ENCODE measurements at places on chromosomes 7 and 10.

DNA sequence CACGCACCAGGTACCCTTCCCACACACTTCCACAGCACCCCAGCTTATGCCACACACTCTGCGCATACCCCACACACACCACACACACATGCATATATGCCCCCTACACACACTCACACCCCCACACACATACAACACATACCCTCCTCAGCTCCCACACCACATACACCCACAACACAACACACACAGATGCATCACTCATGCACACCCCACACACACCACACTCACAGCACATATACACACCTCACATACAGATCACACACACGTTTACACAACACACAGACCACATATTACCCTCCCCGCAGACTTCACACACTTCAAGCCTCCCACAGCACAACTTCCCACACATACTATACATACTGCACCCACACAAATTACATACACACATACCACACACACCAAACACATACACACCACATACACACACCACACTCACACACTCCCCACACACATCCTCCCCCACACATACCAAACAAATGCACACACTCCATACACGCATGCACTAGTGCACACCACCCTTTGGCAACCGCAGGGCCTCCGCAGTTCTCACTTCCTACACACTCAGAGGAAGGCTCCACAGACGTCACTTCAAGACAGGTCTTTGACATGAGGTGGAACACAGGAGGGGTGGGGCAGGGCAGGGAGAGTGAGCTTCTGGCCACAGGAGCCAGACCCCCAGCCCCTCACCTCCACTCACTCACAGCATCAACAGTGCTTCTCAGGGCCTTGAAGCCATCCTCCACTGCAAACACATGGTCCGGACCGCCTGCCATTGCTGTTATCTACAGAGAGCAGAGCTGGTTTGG is 18.5 kb upstream of the ANTXRL start:
- no peak for DNase-seq

GRCh38 chr7:42065942-42066341 is 171.1 kb downstream of the GLI3 start:
- DNase-seq = no peak

DNA sequence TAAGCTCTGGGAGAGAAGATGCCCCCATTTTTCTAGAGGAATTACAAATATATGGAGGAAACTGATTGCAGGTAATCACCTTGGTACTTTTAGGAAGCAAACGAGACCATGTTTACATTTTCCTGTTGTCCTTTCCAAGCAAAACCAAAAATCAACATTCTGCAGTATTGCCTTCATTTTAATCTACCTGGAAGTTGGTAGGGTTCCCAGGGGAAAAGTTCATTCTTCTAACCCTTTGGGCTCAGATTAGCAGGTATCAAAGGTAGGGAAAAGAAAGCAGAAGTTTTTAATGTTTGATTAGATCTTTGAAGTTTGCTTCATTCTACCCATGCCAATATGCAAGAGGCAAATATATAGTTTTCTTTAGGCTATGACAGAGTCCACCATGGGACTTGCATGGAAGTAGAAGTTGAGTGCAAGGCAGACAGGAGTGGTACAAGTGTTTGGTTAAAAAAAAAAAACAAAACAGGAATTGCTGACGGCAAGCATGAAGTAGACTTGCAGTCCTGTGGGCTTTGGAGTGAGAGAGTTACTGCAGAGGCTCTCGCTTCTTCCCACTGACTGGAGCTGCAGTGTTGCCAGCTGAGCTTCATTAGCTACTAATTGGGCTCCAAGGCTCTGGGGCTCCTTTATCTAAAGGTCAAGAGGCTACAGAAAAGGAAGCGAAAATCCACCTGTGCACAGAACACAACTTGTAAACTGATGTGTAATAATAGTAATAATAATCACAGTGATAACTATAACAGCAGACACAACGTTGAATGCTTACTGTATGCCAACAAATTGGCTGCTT is 28.9 kb upstream of the ASAH2 start:
- DNase-seq = no peak

DNA sequence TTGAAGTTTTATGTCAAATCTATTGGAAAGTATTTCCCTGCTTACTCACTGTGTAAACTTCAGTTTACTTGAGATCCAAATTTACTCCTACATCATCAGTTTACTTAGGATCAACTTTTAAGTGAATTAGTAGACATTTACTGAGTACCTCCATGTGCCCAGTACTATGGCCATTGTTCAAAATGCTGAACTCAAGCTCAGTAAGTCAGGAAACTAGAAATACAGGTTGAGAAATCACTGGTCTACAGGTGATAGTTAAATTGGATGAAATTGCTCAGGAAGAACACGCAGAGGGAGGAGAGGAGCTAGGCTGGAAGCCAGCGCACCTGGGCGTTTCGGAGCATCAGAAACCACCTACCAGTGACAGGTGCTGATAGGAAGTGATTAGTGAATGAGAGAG is 25.5 kb upstream of the EBLN1 start:
- no peak for DNase-seq

GRCh38 chr7:51316666-51317581 is at the start of gene COBL:
Gene COBL, minus strand, starts transcription at chr7:51316809. Its CDS starts 176 bp downstream, at chr7:51316633.
- no peak for DNase-seq

GRCh38 chr7:114851406-114852061 is 70.4 kb upstream of the MDFIC start:
- no peak for DNase-seq

GRCh38 chr7:16171928-16172327 is 249.4 kb downstream of the CRPPA start:
- DNase-seq = no peak

- DNase-seq = no peak
These were observed 109.3 kb downstream of the GRK5 start for GRCh38 chr10:119316729-119317097.

DNA sequence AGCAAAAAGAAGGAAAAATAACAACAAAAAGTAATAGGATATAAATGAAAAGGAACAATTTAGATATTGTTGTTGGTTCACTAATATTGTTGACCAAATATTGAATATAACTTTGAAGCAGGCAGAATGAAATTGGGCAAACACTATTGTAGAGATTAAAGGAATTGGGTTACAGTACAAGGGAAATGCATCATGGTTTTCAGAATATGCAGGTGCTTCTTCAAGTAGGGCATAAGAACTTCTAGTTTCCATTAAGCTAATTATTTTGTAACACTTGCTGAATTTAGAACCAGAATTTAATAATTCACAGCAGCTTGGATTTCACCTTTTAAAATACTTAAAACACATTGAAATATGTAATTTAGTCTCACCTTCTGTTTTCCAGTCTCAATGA is 36.5 kb downstream of the RPA3 start:
- no peak for DNase-seq

- DNase-seq = no peak
These were observed 23.9 kb downstream of the EBLN1 start for GRCh38 chr10:22193945-22194344.

DNA sequence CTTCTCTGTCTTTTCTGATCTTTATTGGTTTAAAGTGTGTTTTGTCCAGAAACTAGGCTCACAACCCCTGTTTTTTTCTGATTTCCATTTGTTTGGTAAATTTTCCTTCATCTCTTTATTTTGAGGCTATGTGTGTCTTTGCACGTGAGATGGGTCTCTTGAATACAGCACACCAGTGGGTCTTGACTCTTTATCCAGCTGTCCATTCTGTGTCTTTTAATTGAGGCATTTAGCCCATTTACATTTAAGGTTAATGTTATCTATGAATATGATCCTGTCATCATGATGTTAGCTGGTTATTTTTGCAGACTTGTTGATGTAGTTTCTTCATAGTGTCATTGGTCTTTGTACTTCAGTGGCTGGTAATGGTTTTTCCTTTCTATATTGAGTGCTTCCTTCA is 10.1 kb downstream of the TEX36 start:
- DNase-seq = no peak

GRCh38 chr7:41702635-41703371 is at the start of gene INHBA:
Gene INHBA, minus strand, starts transcription at chr7:41703090. Its CDS starts 2,716 bp downstream, at chr7:41700374.
- no peak for DNase-seq

DNA sequence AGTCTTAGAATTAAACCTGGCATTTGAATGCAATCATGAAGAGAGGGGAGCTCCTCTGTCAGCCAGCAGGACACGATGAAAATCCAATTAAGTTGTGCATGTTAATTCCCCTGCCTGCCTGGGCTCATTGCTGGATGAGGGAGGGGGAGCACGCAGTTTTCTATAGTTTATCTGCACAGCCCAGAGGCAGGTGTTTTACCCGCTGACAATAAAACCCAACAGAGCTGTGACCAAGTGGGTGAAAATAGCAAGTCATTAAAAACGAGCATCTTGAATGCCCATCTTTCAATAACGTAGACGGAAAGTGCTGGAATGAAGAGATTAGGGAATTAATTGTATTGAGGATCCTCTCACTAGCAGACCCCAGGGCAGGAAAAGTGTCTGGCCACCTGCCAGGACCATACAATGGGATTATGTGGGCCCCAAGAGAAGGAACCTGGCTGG is 100.1 kb upstream of the FAM20C start:
- DNase-seq = no peak

DNA sequence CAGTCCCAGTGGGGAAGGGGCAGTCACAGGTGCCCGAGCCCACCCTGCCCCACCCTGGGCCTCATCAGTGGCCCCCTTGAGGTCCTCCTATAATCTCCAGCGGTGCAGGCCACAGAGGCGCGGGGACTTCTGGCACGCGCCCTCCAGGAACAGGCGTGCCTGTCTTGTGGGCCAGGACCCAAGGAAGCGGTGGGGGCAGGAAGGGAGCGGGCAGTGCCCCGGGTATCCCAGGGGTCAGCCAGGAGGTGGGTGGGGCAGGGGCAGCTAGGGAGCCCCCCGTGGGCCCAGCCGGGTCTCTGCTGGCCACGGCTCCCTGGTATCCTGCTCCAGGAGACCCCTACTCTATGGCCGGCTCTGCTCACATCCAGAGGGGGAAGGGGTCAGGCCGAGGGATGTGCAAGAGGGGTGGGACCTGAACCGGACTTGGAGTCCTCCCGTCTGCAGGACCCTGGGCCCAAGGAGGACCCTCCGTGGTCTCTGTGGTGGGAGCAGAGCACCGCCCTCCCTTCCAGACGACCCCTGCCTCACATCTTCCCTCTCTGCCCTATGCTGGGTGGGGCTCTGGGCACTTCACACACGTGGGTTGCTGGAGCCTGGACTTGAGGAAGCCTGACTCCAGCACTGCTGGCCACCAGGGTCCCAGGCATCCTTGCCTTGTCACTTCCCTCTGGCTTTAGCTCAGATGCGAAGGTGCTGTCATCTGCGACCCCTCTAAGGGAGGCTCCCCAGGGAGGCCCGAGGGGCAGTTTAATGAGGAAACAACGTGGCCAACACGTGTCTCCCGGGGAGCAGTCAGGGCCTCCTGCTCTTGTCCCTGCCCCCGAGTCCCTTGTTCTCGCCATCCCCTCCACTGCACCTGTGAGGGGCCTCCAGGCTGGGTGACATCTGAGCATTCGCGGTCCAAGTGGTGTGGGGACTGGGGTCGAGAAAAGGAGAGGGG is 18.3 kb upstream of the GRIFIN start:
- DNase-seq = no peak

DNA sequence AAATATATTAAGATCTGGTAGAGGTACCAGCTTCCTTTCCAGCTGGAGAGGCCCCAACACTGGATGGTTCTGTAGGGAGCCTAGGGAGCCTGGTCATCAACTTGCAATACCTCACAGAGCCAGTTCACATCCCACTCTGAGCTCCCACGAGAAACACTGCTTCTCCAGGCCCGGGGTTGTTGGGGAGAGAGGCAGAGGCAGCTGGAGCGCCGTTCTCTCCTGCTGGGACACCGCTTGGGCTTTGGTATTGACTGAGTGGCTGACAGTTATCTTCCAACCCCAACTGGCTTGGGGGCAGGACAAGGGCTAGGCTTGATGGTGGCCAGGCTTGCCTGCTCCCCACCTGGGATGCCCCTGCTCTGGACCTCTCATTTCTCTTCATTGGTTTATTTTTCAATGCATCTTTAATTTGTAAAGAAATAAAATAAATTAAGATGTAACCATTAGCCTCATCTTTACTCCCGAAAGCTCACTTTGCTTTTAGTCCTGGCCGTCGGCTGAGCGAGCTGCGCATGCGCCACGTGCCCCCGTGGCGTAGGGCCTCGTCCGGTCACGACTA is 10.0 kb upstream of the CHCHD1 start:
- peak; percentile 69 for DNase-seq

DNA sequence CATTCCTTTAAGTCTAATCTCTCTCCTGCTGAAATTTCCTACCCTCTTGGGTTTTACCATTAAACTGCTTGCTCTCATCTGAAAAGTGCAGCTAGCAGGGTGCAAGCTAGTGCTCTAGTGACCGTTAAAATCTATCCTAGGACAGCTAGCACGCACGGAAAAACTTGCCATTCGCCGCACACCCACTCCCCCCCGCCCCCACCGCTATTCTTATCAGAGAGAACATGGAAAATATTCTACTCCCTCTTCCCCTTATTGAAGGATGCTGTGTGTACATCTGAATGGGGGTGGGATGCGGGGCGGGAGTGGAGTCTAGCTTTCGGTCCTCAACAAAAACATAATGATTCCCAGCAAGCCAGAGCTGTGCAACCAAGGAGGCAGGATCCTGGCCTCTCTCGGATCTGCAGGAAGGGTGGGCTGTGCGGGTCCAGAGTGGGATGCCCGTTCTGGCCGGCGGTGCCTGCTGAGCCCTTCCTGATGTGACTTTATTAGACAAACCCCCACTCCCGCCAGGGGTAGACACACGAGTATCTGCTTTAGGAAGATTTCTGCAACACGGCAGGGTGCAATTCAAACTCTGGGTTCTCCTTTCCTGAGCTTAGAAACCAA is 1.1 kb upstream of the ADRA2A start:
- no peak for DNase-seq

GRCh38 chr7:123552641-123553040 is 5.0 kb downstream of the NDUFA5 start:
- DNase-seq = no peak

- no peak for DNase-seq
These were observed 46.9 kb upstream of the KMT2E start for GRCh38 chr7:104967088-104967487.

DNA sequence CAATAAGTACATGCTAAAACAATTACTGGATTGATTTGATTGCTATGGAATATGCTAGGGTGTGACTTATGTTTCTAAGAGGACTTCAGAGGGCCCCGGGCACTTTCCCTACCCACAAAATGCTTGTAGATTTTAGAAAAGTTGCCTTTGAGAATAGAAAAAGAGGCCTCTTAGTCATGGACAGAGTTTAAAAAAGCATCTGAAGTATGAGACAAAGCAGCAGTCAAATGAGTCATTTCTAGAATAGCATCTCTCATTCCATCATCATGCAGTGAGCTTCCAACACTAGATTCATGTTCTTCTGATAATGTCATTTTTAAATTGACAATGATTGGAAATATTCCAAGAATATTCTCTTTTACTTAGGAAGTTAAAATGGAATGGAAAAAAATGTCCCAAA is 675.1 kb upstream of the PCDH15 start:
- DNase-seq = no peak
